ENCODE measurements at places on chromosomes 2 and 18. TPM values are rescaled to one million over a fixed set of nuclear protein-coding genes. Genes with fewer than 3 reads are reported as not detected.

DNA sequence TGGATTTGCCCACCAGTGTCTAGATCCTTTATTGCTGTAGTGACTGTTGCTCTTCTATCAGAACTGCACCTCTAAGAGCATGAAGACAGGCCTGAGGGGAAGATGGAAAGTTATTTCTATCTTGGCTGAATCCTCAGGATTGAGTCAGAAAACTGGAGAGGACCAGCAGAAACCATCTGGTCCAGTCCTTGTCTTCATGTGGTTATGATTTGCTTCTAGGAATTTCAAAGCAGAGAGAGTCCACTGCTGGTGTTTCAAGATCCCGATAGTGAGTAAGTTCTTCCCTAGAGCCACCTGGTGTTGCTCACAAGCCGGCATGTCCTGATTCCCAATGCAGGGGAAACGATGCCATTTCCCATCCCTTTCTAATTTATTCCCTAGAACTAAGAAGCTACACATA is 84.2 kb downstream of the NCKAP5 start:
- no peaks in the 10 kb centered on the region for H3K27me3 ChIP-seq
- H3K36me3 ChIP-seq, result no peaks in the 10 kb centered on the region
- no peak overlapping the region for H3K27ac ChIP-seq
- H3K4me1 ChIP-seq, result no peaks in the 10 kb centered on the region
- H3K4me3 ChIP-seq, result no peak overlapping the region
- DNase-seq, result no peak

- DNase-seq, result no peak
- H3K4me1 ChIP-seq, result peaks cover 3% of the 10 kb centered on the region
- no peak overlapping the region for H3K4me3 ChIP-seq
- H3K27me3 ChIP-seq, result no peaks in the 10 kb centered on the region
Observed at GRCh38 chr2:175147186-175147585, 20.8 kb downstream of the ATF2 start.

DNA sequence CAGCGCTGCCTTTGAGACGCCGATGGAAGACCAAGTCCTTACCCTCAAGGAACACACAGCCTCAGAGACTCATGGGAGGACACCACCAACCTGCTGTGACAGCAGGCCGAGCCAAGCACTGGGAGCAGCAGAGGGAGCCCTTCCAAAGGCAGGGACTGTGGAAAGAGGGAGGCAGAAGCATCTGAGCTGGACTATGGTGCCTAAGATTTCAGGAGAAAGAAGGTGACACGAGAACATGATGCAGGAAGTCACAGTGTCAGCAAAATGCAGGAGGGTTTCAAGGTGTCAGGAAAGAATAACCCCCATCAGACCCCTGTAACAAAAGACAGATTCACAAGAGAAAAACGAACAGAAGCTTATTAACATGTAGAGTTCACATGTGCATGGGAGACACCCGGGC is 24.2 kb upstream of the COX7A2L start:
- DNase-seq, result no peak
- H3K36me3 ChIP-seq, result no peaks in the 10 kb centered on the region
- H3K27me3 ChIP-seq, result peaks cover 8% of the 10 kb centered on the region
- H3K4me3 ChIP-seq, result no peak overlapping the region

DNA sequence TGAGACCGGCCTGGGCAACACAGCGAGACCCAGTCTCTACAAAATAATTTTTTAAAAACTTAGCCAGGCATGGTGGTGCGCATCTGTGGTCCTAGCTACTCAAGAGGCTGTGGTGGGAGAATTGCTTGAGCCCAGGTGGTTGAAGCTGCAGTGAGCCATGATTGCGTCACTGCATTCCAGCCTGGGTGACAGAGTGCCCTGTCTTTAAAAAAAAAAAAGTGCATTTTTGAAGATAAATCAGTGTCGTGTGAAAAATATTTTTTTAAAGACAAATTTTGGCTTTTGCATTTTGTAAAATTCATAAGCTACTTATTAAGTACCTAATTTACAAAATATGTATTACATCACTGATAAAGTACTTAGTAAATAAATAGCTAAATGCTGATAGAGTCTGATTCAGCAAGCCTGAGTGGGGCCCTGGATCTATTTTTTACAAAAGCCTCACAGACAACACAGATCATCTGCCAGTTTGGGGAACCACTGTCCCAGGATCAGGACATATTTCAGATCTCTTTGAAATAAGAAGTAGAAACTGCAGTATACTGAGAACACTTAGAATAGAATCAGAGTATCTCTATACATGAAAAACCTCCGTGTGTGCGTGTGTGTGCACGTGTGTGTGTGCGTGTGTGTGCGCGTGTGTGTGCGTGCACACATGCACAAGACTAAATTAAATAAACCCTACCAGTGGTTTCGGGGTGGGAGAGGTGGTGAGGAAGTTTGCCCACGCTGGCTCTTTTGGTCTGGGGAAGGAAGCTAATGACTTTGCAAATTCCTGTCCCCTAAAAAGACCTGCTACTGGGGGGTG is 61.6 kb downstream of the AAK1 start:
- no peak overlapping the region for H3K27ac ChIP-seq
- H3K4me3 ChIP-seq, result no peak overlapping the region
- DNase-seq, result no peak
- no peaks in the 10 kb centered on the region for H3K36me3 ChIP-seq

DNA sequence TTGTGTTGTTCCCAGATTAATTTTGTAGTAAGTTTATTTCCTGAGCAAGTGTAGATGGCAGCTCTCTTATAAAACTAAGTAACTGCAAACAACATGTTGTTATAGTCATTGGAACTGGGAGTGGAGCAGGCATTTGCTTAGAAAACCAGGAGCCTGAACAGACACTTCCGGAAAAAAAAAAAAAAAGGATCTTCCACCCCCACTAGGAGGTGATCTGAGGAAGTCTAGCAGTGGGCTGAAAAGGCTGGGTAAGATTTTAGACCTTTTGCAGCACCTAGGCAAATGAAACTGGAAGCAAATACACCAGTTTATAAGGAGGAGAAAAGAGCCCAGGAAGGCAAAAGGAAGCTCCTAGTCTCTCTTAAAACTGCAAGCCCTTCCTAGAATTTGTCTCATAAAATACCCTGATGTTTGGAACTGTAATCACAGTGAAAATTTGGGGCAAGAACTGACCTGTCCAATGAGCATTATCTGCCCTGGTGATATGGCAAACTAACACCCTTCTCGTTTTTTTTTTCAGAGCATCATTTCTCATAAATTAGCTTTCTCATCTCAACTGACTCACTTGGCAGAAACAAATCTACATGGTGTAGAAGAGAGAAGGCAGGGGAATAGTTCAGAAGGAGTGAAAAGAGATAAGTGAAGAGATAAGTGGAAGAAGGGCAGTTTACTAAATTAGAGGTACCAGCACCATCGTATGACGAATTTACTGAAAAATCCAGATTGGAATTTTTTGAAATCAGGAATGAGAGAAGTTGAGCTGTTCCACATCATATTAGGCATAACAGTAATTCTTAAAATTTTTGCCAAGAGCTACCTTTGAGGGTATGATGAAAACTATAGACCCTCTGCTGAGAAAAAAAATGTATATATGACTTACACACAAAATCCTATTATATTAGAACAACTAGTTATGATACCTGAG is 4.2 kb upstream of the CCNYL1 start:
- H3K4me3 ChIP-seq, result no peak overlapping the region
- DNase-seq, result no peak
- H3K36me3 ChIP-seq, result no peaks in the 10 kb centered on the region
- peaks cover 13% of the 10 kb centered on the region for H3K4me1 ChIP-seq
- no peaks in the 10 kb centered on the region for H3K27me3 ChIP-seq
- H3K27ac ChIP-seq, result no peak overlapping the region

DNA sequence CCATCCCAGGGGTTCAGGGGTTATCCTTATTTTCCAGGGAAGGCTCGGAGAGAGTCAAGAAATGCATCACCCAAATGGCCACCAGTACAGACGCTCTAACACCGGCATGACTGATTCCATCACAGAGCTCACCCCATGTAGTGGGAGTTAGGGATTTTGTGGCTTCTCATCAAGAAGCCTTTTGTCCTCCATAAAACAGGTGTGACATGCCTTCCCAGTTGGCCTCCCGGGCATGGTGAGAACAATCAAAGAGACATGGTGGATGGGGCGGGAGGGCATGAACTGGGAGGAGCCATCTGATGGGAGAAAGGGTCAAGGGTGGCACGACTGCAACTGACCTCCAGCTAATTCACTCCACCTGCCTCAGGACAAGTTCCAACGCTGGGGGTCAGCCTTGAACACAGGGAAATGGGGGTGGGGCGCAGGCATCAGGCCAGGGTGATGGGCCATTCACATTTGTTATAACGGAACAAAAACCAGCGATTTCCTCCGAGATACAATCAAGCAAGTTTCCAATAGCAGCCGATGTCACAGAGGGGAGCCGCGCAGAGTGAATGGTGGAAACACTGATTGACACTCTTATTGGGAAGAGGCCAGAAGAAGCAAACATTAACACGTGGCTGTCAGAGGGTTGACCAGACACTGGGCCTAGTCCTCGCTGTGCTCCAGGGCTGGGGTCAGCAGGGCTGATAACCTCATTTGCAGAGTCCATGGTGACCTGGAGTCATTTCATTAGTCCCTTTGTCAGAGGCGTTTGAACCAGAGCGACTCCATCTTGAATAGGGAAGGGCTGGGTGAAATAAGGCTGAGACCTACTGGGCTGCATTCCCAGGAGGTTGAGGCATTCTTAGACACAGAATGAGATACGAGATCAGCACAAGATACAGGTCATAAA is 80.5 kb upstream of the HPCAL1 start:
- no peak overlapping the region for H3K27ac ChIP-seq
- H3K4me1 ChIP-seq, result no peaks in the 10 kb centered on the region
- H3K27me3 ChIP-seq, result no peaks in the 10 kb centered on the region
- H3K4me3 ChIP-seq, result no peak overlapping the region

The AKAIN1 gene
- total RNA-seq, result not detected

The EMILIN1 gene
- 16.6 TPM for total RNA-seq

Data from endothelial cell of umbilical vein (primary cell).